ENCODE measurements at places on chromosomes 13 and 19. TPM values are rescaled to one million over a fixed set of nuclear protein-coding genes. Genes with fewer than 3 reads are reported as not detected.

Gene KIR3DL1
- not detected for total RNA-seq

Gene CD22
- not detected for total RNA-seq

Gene ATP7B
- total RNA-seq = 3.8 TPM

Gene ADM5
- total RNA-seq = 0.49 TPM

Gene ZNF93
- 1.3 TPM for total RNA-seq

Gene KLK12
- not detected for total RNA-seq

Gene PSG4
- total RNA-seq = not detected

Gene ZIK1
- total RNA-seq = 4.0 TPM

DNA sequence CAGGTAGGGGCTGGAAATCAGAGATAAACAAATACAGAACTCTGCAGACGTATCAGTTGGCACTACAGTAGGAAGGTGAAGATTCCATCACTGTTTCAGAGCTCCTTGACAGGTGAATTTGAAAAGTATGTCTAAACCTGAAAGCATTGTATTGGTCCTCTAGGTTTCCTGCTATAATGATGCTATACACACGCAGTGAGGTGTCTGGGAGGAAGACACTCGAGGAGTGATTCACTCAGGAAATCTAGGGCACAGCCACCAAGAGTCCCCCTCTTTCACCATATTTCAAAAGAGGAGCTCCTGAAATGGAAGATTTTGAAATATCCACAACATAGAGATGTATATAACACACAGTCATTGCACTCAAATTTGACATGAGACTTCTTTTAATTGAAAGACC, 331.0 kb upstream of the DACH1 start:
- H3K27me3 ChIP-seq = no peaks in the 10 kb centered on the region
- H3K36me3 ChIP-seq = no peaks in the 10 kb centered on the region
- H3K27ac ChIP-seq = no peak overlapping the region

DNA sequence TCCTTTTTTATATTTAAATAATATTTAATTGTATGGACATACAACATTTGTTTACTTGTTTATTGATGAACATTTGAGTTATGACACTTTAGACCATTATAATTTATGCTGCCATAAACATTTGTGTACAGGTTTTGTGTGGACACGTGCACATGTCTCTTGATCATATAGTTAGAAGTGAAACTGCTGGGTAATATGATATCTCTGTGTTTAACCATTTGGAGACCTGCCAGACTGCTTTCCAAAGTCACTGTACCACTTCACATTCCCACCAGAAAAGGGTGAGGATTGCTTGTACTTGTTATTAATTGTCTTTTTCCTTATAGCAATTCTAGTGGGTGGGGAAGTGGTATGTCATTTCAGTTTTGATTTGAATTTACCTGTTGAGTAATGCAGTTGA, 145.6 kb upstream of the KLHL1 start:
- no peaks in the 10 kb centered on the region for H3K27me3 ChIP-seq
- no peaks in the 10 kb centered on the region for H3K36me3 ChIP-seq
- no peaks in the 10 kb centered on the region for H3K4me1 ChIP-seq
- no peak overlapping the region for H3K4me3 ChIP-seq
- DNase-seq = no peak

DNA sequence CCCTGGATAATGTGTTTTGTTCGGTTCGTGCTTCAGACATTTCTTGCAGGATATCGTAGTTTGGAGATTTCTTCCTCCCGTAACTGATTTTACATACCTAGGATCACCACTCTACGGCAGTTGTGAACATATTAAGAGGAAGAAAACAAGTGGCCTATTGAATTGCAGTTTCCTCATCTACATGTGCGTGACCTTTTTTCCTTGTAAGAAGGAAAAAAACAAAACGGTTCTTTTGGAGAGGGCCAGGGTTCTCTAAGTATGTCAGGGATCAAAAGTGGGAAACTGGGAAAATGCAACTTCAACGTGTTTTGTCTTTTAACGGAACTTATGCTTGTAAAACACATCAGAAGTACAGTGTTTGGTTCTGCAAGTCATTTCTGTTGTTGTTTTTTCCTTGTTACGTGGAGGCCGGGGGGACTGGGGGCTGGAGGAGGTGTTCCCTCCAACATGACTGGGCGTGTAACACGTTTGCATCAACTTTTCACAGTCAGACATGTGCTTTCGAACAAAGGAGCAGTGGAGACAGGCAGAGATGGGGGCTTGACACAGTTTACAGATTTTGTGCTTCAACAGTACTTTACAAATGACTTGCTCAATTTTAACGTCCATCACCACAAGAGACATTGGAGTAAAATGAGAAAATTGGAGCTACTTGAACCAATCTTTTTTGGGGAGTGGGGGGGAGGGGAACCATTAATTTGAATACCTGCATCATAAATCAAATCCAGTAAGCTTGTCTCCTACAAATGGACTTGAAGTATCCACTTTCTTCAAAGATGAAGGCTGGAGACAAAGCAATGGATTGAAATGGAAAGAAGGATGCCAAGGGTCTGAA, 3.8 kb downstream of the ZC3H4 start:
- peaks cover 85% of the 10 kb centered on the region for H3K4me1 ChIP-seq
- H3K27me3 ChIP-seq = no peaks in the 10 kb centered on the region
- no peak for DNase-seq

DNA sequence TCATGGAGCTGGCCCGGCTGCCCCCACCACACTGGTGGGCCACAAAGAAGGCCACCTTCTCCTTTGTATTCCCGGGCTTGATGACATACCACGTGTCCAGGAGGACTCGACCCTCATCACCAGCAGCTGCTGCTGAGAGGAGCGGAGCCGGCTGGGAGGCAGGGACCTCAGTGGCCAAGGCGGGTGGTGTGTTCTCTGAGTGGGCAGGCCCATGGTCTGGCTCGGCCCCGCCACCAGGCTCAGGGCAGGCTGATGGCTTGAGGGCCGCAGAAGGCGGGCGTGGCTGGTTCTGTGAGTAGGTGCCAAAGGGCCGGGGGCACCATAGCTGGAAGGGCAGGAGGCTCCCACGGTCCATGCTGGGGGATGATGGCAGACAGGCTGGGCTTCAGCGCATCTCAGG, 17.6 kb downstream of the FBXO46 start:
- H3K4me1 ChIP-seq = peaks cover 18% of the 10 kb centered on the region
- no peak overlapping the region for H3K4me3 ChIP-seq
- H3K27ac ChIP-seq = no peak overlapping the region
- DNase-seq = no peak

GRCh38 chr19:54905803-54906511, at the start of gene NCR1:
NCR1 (plus strand) TSS chr19:54906148; CDS start chr19:54906188, 40 bp downstream.
- no peak within 1 kb of the TSS for H3K4me3 ChIP-seq
- no peak for DNase-seq

- peaks cover 12% of the 10 kb centered on the region for H3K4me1 ChIP-seq
- peaks cover 4% of the 10 kb centered on the region for H3K27me3 ChIP-seq
- H3K4me3 ChIP-seq = no peak overlapping the region
- H3K36me3 ChIP-seq = no peaks in the 10 kb centered on the region
Observed at GRCh38 chr13:53052675-53053074, 24.1 kb downstream of the OLFM4 start.

- no peak overlapping the region for H3K4me3 ChIP-seq
- H3K27ac ChIP-seq = peak overlapping the region; percentile 17
- H3K27me3 ChIP-seq = no peaks in the 10 kb centered on the region
- no peak for DNase-seq
- peaks cover 25% of the 10 kb centered on the region for H3K4me1 ChIP-seq
- H3K36me3 ChIP-seq = no peaks in the 10 kb centered on the region
Observed at GRCh38 chr13:45195421-45195820, 5.4 kb downstream of the KCTD4 start.

- H3K27me3 ChIP-seq = no peaks in the 10 kb centered on the region
- no peak overlapping the region for H3K4me3 ChIP-seq
- DNase-seq = no peak
- H3K36me3 ChIP-seq = no peaks in the 10 kb centered on the region
Observed at GRCh38 chr19:28949535-28949934, 263.4 kb downstream of the UQCRFS1 start.

DNA sequence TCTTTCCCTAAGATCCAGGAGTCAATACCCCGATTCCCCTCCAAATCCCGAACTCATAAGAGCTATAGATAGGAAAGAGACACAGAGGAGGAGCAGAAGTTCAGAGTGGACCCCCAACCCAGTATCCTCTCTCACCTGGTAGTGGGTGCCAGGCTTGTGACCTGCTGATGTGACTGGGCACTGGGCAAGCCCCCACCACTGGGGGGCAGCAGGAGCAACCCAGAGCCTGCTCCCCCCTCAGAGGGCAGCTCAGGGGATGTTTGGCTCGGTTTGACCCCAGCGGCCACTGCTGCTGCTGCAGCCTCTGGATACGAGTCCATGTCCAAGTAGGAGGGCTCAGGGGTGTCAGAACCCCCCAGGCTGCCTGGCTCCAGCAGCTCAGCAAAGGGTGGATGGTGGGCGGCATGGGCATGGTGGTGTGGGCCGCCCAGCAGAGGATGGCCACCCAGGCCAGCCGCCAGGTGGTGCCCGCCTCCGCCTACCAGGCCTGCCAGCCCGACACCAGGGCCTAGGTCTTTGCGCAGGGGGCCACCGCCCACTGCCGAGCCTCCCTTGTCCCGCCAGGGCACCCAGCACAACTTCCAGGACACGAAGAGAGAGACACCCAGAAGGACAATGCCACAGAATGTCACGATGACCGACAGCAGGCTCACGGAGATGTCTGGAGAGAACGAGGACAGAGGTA, 7.4 kb downstream of the SYT3 start:
- peaks cover 70% of the 10 kb centered on the region for H3K27me3 ChIP-seq
- H3K27ac ChIP-seq = no peak overlapping the region
- H3K4me3 ChIP-seq = no peak overlapping the region
- no peaks in the 10 kb centered on the region for H3K4me1 ChIP-seq
- H3K36me3 ChIP-seq = peaks cover 7% of the 10 kb centered on the region

- H3K4me3 ChIP-seq = no peak overlapping the region
- no peaks in the 10 kb centered on the region for H3K4me1 ChIP-seq
- H3K27me3 ChIP-seq = peaks cover 4% of the 10 kb centered on the region
- H3K27ac ChIP-seq = no peak overlapping the region
- H3K36me3 ChIP-seq = no peaks in the 10 kb centered on the region
Observed at GRCh38 chr19:46463516-46463915, 7.8 kb downstream of the PNMA8A start.

DNA sequence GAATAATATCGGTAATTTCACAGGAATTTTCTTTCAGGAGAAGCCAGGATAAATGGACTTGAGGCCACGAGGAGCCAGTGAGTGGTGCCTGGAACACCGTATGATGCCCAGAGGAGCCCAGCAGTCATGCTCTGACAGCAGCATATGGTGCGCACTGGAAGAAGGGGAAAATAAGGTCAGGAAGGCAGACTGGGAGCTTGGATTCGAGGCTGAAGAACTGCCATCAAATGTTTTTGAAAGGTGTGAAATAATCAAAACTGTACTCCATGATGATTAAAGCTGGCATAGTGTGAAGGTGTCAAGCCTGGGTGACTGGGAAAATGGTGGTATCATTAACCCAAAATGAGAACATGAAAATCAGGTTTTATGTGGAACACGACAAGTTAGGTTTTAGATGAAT, 374.2 kb downstream of the DIAPH3 start:
- no peak for DNase-seq
- no peaks in the 10 kb centered on the region for H3K36me3 ChIP-seq
- no peaks in the 10 kb centered on the region for H3K4me1 ChIP-seq
- H3K27ac ChIP-seq = no peak overlapping the region

- no peak overlapping the region for H3K27ac ChIP-seq
- no peaks in the 10 kb centered on the region for H3K4me1 ChIP-seq
- DNase-seq = no peak
- H3K27me3 ChIP-seq = no peaks in the 10 kb centered on the region
- H3K4me3 ChIP-seq = no peak overlapping the region
Observed at GRCh38 chr13:89393758-89394304, 1722.7 kb downstream of the SLITRK5 start.

DNA sequence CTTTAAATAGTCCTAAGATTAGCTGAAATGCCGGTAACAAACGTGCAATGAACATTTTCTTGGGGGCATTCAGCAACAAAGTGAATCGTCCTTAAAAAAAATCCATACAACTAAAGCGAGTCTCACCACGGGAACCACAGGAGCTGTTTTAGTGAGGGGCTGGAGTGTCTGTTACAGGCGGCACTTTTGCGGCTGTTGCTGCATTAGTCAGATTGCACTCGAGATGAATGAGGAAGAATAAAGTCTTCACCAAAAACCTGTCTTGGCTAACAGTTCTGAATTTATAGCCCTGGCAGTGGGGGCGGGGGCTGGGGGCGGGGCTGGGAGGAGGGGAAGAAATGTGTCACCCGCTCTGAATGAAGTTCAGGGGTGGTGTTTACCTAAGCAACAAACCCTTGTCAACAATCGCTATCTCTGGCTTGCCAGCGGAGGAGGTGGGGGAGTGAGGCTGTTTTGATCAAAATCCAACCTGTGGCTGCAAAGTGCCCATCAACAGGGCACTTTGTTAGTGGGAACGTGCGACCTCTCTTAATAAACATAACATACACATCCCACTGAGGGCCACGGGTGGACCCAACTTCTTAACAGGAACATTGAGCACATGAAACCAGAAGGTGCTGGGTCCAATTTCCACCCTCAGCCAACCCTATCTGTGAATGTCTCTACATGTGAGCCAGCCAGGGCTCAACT, 44.5 kb downstream of the RFX2 start:
- H3K27ac ChIP-seq = peak overlapping the region; percentile 85
- no peaks in the 10 kb centered on the region for H3K27me3 ChIP-seq
- peak overlapping the region; percentile 14 for H3K4me3 ChIP-seq
- peaks cover 82% of the 10 kb centered on the region for H3K4me1 ChIP-seq

GRCh38 chr19:5925830-5926427, 11.9 kb downstream of the CAPS start:
- H3K27ac ChIP-seq = peak overlapping the region; percentile 80
- H3K4me1 ChIP-seq = peaks cover 26% of the 10 kb centered on the region
- no peaks in the 10 kb centered on the region for H3K27me3 ChIP-seq
- H3K4me3 ChIP-seq = no peak overlapping the region
- H3K36me3 ChIP-seq = peaks cover 94% of the 10 kb centered on the region

DNA sequence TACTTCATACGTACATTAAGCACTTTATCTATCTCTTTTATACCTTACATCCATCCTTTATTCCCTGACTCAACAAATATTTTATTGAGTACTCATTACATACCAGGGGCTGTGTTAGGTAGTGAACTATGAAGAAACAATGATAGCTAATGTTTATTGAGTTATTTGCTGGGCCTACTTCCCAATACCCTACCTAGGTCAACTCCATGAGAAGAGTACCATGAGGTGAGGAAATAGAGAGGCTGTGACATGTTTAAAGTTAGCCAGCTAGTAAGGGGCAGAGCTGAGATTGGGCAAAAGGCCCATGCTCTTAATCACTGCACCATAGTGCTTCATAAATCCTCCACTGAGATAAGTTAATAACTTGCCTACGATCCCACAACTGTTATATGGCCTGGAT, 79.9 kb downstream of the FREM2 start:
- H3K4me3 ChIP-seq = no peak overlapping the region
- peaks cover 13% of the 10 kb centered on the region for H3K4me1 ChIP-seq
- H3K27ac ChIP-seq = no peak overlapping the region

DNA sequence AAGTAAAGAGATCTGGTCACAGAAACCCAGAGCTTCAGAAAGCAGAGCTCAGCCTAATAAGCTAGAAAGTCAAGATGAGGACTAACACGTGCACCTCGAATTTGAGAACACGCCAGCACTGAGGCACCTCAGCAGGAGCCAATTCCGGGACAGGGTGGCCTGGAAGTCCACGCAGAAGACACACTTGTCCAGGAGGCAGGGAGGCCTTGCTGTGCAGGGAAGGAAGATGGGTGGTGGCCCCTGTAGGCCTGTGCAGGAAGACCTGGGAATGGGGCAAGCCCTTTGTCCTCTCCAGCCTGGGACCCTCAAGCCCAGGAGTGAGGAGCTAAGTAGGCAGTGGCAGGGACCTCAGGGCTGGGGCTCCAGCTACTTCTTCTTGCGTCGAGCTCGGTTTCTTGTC, 16.3 kb upstream of the VSTM2B start:
- no peak overlapping the region for H3K4me3 ChIP-seq
- H3K36me3 ChIP-seq = no peaks in the 10 kb centered on the region
- H3K4me1 ChIP-seq = no peaks in the 10 kb centered on the region
- peaks cover 61% of the 10 kb centered on the region for H3K27me3 ChIP-seq
- H3K27ac ChIP-seq = no peak overlapping the region

All from left ventricle myocardium inferior (tissue), 1 donor.